CD8-positive, alpha-beta T cell (primary cell): ENCODE measurements at places on chromosomes 2 and 18.

- DNase-seq: no peak
Measured at GRCh38 chr2:112821142-112821541, 15.4 kb downstream of the IL1B start.

- DNase-seq: peak; percentile 25
Measured at GRCh38 chr2:230723363-230723762, 10.7 kb downstream of the CAB39 start.

- no peak for DNase-seq
Measured at GRCh38 chr2:506451-506850, 170.8 kb downstream of the TMEM18 start.

GRCh38 chr2:221289389-221289788, 282.7 kb downstream of the EPHA4 start:
- no peak for DNase-seq

DNA sequence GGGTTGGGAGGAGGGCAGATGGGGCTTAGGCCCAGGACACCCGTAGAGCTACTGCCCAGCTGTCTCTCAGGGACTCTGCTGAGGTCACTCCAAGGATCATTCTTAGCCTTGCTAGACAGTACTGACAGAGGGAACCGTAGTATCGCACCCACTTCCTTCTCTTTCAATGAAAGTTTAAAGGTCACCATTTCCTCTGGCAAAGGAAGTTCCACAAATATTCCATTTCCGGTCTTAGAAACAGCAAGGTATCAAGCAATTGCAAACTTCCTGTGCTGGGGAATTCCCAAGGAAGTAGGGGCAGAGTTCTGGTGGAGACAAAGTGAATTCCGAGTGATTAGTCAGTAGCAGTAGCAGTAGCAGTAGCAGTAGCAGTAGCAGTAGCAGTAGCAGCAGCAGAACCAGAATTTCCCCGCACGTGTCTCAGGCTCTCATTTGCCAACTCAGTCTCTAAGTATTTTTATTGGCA, 24.7 kb downstream of the IL1B start:
- no peak for DNase-seq
